HS-5 (cell line): ENCODE measurements at places on chromosomes 11 and 22.

GRCh38 chr11:118911880-118912741 lies 13.6 kb downstream of the BCL9L start:
- peak; percentile 73 for DNase-seq

DNA sequence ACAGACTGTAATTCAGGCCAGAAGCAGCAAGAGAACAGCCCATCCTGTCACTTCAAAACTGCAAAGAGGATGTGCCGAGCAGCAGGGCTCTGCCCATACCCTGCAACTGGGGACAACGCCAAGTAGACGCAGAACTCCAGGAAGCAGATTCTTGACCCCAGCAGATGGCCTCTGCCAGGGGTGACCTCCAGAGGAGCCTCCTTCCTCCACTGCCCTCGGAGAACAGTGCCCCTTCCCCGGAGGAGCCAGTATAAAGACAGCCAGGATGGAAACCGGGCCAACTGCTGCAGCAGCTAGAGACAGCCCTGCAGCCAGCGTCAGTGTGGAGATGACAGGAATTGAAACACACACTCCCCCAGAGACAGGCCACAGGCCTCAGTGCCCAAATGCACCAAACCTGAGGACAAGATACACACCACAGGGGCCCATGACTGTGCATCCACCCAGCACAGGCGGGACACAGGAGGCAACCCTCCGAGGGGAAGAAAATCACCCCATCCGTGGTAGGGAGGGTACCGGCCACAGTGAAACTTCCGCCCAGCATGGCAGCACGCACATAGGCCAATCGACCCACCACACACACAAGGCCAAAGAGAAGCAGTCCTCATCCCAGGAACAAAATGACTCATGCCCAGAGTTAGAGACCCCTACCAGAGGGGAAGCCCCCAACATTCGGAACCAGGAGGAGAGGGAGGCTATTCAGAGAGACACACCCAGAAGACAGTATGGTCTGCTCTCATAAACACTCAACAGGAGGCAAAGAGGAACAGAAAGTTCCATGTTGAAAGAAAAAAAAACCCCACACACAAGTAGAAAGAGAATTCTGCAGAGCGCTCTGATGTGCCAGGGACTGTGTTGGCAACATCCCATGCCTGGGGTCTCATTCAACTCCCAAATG lies 5.6 kb downstream of the AHNAK start:
- no peak for DNase-seq

DNA sequence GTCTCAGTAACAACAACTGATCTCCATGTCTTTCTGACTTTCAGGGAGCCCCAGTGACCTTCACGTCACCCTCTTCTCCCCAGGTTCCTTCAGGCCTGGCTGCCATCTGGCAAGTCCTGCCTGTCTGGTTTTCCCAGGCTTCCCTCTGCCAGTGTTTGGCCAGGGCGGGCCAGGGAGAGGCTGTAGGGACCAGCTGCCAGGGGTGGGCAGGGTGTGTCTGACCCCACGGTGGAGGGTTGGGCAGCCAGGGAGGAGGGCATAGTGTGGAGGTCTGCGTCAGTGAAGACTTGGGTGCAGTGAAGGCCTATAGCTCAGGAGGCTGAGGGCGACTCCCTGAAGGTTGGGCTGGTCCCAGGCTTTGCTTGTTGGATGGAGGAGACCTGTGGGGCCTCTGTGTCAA lies 11.9 kb upstream of the MRGPRX2 start:
- no peak for DNase-seq

- no peak for DNase-seq
Measured at GRCh38 chr22:37199760-37200108, 11.7 kb upstream of the C1QTNF6 start.

DNA sequence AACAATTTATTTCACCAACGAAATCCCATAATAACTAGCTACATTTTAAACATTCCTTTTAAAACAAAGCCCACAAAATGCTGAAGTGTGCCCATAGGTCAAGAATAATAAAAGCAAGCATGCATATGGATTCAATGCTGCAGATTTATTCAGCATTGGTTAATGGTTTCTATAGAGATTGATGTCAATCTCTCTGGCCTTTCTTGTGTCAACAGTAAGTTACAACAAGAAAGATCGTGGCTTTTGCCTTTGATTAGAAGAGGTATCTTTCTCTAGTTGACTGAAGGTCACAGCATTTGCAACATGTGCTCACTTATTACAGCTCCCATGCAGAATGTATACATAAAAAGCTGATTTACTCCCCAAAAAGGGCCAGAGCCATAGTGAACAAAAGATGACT lies 1.4 kb upstream of the SOX6 start:
- DNase-seq: no peak

DNA sequence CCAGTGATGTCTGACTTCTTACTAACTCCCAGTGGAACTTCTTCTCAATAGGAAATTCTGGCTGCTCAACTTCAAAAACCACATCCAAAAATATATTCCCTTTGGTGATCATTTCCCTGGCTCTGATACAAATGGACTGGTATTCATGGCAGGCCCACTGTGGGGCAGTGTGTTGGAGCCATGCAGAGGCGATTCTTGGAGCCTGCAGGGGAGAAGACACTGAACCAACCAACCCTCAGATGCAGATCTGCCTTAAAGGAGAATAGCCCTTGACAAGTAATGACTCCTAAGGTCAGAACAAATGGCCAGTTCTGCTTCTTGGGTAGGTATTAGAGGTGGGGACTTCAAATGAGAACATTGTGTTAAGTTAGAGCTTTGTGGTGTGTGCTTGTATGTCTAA lies 12.2 kb downstream of the OR4D9 start:
- DNase-seq: no peak

GRCh38 chr22:19756288-19757128 lies 4.1 kb upstream of the TBX1 start:
- DNase-seq: no peak

GRCh38 chr11:110453684-110454354 lies 24.1 kb downstream of the FDX1 start:
- DNase-seq: no peak

GRCh38 chr22:39906207-39906606 lies 5.3 kb downstream of the GRAP2 start:
- no peak for DNase-seq

- DNase-seq: no peak
Measured at GRCh38 chr22:29727131-29727523, 7.3 kb downstream of the CABP7 start.

- DNase-seq: no peak
Measured at GRCh38 chr11:133842730-133843129, 2.6 kb downstream of the SPATA19 start.

DNA sequence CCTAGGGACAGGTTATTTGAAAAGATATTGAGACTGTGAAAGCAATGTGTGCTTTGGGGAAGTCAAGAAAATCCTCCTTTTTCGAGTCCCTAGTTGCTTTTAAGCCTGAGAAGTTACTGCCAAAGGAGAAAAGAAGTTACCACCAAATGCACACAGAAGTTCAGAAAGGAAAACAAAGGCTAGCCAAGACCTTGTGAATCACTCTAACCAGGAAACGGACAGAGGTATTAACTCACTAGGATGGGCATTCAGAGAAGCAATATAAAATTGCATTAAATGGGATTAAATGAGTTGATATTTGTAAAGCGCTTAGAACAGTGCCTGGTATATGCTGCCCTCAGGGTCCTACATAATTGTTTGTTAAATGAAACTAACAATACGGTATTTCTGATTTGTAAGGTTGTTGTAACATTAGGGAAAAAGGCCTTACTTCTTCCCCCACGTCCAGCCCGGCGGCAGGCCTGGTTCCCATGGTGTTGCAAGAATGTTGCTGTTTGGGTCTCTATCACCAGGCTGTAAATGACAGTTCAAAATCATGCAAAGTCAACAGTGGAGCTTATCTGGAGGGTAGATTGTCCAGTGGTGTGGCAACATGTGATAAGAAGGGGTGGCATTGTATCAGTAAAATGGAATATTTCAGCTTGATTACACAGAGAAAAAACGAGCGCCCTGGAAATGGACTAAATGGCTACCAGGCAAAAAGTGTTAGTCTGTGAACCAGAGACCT lies 7.1 kb downstream of the TMA7B start:
- DNase-seq: no peak

DNA sequence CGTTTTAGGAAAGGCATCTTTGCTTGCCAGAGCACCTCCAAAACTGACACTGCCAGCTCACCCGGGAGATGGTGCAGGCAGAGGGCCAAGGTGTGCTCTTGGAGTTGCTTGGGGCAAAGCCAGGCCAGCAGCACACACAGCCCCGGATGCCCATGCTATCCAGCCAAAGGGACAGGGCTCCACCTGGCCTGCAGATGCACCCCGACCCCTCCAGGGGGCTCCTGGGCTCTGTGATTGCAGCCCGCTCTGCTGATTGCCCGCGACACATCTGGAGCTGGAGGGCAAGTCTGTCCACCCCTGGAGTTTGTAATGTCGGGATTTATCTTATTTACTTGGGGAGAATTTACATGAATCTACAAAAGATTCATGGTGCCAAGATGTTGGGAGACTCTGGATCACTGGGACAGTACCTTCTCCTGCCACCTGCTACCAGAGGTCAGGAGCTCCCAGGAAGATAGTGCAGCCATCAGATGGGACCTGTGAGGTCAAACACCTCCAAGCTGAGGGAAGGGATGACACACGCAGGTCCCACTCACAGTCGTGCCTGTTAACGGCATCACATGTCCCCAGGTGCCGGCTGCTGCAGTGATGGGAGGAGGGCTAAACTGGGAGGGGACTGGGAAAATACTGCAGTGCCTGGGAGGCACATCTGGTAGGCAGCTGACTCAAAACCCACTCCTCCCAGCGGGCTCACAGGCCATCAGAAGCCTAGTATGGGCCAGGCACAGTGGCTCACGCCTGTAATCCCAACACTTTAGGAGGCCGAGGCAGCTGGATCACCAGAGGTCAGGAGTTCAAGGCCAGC lies 17.2 kb downstream of the CBX7 start:
- DNase-seq: no peak

DNA sequence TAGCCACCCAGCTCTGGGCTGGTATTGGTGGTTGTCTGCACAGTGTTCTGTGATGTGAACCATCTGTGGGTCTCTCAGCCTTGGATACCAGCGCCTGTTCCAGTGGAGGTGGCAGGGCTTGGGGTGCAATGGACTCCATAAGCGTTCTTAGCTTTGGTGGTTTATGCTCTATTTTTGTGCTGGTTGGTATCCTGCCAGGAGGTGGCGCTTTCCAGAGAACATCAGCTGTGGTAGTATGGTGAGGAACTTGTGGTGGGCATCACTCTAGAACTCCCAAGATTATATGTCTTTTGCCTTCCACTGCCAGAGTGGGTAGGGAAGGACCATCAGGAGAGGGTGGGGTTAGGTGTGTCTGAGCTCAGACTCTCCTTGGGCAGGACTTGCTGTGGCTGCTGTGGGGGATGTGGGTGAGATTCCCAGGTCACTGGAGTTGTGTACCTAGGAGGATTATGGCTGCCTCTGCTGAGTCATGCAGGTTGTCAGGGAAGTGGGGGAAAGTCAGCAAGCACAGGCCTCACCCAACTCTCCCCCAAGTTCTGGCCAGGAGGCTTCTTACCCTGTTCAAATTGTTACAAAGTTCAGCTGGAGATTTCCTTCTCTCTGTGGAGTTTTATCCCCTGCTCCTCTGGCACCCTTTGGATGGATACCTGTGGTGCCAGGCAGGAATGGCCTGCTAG lies 47.2 kb downstream of the MRGPRX2 start:
- DNase-seq: no peak

GRCh38 chr11:131540676-131541075 lies 170.3 kb downstream of the NTM start:
- no peak for DNase-seq

DNA sequence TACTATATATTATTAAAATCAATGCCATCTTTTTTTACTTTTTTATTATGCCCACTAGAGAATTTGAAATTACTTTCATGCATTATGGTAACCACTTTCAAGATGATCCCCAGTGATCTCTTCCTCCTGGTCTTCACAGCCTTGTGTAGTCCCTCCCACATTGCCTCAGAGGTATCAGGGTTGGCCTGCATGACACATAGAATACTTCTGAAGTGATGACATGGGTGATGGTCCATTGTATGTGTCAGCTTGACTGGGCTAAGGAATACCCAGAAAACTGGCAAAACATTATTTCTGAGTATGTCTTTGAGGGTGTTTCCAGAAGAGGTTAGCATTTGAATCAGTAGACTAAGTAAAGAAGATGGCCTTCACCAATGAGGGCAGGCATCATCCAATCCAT lies 14.2 kb upstream of the ISX start:
- DNase-seq: no peak

- DNase-seq: no peak
Measured at GRCh38 chr11:123479048-123479837, 49.2 kb downstream of the GRAMD1B start.

- DNase-seq: no peak
Measured at GRCh38 chr22:20246368-20247009, 21.6 kb downstream of the RTN4R start.

DNA sequence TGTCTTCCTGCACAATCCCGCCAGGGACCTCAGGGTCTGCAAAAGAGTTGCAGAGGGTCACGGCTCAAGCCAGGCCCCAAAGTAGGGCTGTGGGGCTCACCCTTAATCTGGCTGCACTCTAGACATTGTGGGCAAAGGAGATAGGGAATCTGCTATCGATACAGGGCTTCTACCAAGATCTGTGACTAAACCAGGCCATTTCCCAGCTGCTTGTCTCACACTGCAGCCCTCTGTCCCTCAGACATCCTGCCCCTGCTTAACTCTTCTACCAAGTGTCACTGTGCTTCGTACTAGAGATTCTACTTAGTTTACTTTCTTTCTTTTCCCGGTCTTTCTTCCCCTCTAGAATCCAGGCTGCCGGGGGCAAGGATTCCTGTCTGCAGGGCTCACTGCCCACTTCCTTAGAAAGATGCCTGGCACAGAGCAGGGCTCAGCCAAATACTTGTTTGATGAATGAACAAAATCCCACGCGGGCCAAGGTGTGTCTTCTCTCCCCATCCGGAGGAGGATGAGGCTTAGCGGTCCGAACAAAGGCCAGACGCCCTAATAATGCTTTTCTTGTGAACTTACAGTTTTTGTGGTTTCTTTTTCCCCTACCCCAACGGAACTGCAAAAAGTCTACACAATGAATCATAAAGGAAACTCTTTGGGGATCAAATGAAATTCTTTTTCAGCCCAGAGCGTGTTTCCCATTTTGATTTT lies 61.3 kb upstream of the ANO1 start:
- DNase-seq: peak; percentile 74

- DNase-seq: no peak
Measured at GRCh38 chr22:50522806-50523438, 2.5 kb downstream of the SCO2 start.

- peak; percentile 77 for DNase-seq
Measured at GRCh38 chr11:120710354-120711131, 199.0 kb downstream of the GRIK4 start.

DNA sequence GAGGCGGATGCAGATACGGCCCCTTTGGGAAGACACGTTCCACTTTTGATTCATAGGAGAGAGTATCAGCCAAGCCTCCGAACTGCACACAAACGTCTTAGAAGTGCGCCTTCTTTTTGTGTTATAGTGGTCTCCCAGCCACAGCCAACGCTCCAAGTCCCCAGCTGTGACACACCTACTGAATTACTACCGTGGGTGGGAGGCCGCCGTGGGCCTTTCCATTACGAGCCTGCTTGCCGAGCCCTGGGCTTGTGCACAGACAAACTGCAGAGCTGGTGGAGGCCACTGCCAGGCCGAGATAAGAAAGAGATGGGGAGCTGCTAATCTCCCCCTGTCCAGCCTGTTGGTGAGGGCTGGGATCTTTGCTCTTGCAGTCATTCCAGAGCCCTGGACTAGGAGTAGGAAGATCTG lies 761 bp downstream of the HMBS start:
- DNase-seq: no peak

GRCh38 chr22:45966320-45966894 lies 10.6 kb downstream of the WNT7B start:
- DNase-seq: no peak
